ENCODE measurements at places on chromosomes 1 and 21.
A peak's percentile ranks its signal among the peaks of the same experiment; 100 is the strongest.

GRCh38 chr1:65150583-65151263 is 2.7 kb downstream of the AK4 start:
- no peak for DNase-seq

DNA sequence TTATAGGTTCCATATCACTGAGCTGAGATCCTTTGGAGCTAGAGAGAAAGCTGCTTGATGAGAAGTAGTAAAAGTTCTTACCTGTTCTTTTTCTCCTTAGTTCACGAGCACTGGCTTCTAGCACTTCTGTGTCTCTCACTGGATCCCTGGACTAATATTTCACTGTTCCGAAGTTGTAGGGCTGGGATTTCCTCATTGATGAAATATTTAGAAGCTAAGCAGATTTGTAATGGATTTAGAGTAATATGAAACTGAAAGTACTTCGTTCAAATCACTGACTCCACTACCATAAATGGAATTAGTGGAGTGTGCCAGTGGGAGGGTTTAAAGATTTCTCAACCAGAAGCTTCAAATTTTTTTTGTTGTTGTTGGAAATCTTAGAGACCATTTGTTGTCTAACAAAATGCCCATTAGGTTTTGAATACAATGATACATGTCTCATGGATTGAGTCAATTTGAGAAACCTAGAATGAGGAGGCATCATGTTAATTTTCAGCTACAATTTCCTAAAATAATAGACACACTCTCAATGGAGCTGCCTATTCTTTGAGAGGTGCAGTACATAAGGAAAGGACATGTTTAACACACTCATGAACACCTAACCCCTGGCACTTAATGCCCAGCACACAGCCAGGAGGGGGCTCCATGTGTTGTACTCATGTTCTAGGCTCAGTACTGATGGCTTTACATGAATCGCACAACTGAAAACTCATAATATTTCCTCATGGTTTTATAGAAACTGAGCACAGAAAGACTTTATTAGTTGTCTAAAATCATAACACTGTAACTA is at the start of gene GBP1:
TSS of gene GBP1 (minus strand) at position 130 of the 790 bp plus-strand sequence. CDS start 1,974 bp downstream, outside the sequence.
- DNase-seq = no peak

- DNase-seq = no peak
These were observed 138.4 kb downstream of the GLIS1 start for GRCh38 chr1:53600561-53600960.

- DNase-seq = no peak
These were observed 100.6 kb upstream of the PLPPR4 start for GRCh38 chr1:99163671-99164070.

DNA sequence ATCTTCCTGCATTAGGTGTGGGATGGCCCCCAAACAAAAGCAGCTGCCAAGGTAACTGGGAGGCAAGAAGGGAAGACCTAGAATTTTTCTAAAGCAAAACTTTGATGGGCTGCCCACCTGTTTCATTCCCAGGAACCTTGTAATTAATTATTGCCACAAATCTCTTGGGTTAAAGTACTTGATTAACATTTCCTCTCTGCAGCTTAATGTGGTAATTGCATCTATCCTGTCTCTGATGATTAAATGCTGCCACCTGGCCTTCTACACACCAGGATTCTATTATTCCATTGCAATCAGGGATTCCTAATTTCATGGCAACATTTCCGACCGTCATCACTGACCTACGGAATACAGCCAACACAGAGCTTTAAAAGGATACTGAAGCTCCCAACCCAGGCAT is 68.3 kb upstream of the RC3H1 start:
- no peak for DNase-seq

DNA sequence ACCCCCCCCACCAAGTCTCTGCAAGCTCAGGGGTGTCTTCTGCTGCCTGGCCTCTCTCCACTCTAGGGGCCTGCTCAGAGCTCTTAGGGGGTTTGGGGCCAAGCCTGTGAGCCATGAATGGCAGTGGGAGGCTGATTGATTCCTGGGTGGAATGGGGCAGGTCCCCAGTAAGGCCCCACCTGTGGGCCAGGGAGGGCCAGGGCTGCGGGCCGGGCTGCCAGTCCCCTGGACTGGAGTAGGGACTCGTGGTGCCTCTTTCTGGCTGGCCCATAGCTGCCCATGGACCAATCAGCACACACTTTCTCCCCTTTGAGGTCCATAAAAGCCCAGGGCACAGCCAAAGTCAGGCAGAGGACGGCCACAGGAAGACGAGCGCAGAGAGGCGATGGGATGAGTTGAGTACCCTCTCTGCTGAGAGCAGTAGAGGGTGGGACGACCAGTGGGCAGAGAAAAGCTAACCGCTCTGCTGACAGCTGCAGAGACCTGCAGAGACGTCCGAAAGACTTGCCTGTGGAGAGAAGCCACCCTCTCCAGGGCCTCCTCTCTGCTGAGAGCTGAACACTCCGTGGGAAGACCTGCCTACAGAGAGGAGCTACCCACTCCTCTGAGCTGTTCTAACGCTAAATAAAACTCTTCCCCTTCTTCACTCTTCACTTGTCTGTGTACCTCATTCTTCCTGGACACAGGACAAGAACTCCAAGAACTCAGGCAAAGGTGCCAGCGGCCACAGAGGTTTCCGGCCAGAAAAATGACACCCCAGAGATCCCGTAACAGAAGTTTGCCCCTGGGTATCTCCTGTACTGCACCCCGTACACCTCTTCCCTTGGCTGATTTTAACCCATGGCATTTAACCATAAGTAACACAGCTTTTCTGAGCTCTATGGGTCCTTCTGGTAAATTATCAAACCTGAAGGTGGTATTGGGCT is 38.2 kb upstream of the TARDBP start:
- no peak for DNase-seq

- no peak for DNase-seq
These were observed 13.9 kb downstream of the CRYBG2 start for GRCh38 chr1:26340047-26340481.

DNA sequence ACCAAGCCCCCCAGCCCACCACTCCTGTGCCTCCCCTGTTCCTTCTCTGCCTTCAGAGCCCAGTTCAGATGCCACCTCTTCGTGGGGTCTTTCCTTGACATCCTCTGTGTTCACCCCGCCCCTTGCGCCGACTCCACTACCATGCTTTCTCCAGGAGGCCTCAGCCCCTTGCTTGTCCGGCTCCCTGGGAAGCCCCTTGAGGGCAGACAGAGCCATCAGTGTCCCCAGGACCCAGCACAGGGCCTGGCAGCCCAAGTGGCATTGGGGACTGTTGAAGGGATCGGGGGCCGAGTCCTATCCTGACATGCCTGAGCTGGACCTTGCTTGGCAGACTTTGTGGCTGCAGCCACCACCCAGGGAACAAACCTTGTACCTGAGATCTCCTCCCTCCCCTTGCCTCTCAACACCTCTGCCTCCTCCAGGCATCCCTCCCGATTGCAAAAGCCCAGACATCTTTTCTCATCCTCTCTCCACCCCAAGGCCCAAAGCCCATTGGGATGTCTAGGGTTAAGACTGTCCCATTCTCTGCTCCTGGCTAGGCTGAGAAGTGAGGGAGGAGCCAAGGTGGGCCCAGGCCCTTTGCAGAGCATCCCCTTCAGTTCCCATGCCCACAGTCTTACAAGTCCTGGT is 3.4 kb downstream of the CLDN19 start:
- DNase-seq = no peak

DNA sequence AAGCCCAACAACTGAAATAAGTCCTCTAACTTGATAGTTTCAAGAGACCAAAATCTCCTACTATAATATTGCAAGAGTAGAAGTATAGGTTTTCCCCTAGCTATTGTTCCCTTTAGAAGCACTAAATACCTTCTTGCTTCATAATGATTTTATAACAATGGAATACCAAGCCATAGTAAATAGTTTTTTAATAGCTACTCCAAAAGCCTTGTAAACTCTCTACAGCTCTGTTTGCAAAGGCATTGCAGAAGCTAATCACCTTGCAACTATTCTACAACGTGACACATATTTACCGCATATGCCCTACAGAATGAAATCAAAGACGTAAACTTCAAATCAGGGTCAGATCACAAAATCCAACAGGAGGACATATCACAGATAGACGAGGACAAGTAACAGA is 451.5 kb upstream of the ZRANB2 start:
- no peak for DNase-seq

DNA sequence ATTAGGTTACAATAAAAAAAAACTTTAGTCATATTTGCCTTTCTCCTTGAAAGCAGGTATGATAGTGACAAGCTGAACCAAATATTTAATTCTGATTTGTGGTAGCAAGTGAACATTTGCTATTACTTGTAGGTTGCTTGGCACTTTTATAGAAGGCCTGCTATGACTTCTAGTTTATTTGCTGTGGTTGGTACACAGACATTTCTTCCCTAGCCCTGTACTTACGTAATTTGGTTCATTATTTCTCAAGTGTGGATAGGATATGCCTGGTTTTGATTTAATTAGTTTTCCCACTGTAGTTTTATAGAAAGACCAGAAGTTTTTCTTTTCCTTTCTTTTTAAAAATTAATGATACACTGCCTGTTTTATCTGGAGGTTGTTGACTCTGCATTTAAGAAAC is 55.9 kb downstream of the PPP2R5A start:
- DNase-seq = no peak

- no peak for DNase-seq
These were observed 39.0 kb downstream of the DAB1 start for GRCh38 chr1:57384901-57385300.

DNA sequence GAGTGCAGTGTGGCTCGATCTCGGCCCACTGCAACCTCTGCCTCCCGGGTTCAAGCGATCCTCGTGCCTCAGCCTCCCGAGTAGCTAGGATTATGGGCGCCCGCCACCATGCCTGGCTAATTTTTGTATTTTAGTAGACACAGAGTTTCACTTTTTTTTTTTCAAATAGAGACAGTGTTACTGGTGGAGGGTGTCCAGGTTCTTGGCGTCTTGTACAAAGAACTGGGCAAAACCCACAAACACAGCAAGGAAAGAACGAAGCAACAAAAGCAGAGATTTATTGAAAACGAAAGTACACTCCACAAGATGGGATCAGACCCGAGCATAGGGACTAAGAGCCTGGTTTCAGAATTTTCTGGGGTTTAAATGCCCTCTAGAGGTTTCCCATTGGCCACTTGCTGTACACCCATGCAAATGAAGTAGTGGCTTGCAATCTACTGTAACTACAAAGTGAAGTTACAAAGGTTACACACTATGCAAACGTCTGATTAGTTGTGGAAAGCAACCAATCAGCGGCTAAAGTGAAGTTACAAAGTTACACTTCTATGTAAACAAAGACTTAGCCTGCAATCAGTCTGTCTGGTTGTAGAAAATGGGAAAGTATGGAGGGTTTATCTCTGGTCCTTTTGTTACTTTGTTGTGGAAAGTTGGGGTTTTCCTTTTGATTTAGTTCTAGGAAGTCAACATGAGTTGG is 199.1 kb downstream of the DYRK1A start:
- DNase-seq = no peak

DNA sequence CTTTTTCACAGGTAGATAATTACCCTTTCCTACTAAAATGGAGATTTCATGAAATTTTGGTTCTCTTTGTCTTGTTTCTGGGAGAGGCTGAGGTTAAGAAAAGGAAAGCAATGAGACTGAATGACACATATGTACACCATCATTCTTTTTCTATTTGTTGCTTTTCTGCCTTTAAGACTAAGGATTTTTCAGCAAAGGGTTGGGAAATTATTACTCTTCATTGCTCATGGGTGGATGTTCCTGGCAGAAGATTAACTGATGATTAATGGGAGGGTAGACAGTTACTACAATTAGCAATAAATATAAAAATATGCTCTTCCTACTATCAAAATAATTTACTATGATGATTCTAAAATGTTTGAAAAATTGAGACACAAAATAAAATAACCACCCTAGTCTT is 316.5 kb upstream of the USP24 start:
- no peak for DNase-seq

GRCh38 chr1:29511436-29511835 is 275.1 kb downstream of the PTPRU start:
- DNase-seq = no peak

GRCh38 chr21:25313829-25314228 is 293.5 kb downstream of the MRPL39 start:
- no peak for DNase-seq

- DNase-seq = no peak
These were observed 275.4 kb downstream of the RPS6KC1 start for GRCh38 chr1:213326281-213327016.

- no peak for DNase-seq
These were observed 358 bp downstream of the TSPAN2 start for GRCh38 chr1:115088871-115089419.

GRCh38 chr1:16387201-16388188 is 20.5 kb downstream of the SZRD1 start:
- DNase-seq = no peak

DNA sequence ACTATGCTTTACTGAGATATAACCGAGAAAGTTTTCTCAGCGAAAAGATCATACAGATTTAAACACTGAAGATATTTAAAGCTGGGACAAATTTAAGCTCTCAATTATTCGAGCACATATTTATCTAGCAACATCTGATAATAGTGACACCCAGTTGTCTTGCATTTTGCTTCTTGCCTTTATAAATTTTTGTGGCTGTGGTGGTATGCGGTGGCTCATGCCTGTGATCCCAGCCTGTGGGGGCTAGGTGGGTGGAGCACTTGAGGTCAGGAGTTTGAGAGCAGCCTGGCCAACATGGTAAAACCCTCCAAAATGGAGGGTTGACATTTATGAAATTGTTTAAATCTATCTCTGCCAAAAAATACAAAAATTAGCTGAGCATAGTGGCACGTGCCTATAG is 312.2 kb downstream of the SPATA17 start:
- no peak for DNase-seq

DNA sequence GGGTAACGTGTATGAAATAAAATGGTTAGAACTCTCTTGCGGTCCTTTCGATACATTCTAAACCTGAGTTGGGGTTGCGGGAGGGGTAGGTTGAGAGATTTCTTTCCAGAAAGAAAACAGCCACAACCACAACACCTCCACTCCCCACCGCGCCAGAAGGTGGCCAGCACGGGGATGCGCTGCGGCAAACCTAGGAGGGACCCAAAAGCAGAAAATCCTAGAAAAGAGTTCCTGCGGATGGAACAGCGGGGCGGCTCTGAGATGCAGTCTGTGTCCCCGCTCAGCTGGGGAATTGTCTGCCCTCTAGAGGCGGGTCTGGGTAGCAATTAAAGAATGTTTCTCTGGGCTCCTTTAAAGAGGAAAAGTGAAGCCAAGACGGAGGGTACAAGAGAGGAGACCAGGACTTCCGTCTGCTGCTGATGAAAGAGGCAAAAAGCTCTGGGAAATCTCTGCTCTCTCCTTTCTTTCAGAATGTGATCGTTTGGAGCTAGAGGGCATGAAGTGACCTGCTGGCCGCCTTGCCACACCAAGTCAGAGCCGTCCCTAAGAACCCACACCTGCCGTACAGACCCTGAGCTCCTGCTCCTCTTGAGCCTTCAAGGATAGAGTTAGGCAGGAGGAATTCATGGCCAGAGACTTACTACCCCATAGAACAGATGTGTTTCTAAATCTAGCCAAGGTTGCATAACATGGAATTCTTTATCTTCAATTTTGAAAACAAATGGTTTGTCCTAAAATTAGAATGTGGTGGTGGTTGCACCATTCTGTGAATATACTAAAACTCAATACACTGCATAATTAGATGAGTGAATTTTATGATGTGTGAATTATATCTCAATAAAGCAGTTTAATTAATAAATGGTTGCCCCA is 46.5 kb upstream of the COA6 start:
- peak; percentile 67 for DNase-seq

Measured in HL-60 (cell line).